ENCODE measurements at places on chromosomes 4 and X. TPM values are rescaled to one million over a fixed set of nuclear protein-coding genes. Genes with fewer than 3 reads are reported as not detected.
A peak's percentile ranks its signal among the peaks of the same experiment; 100 is the strongest.

The TEX11 gene
- not detected for total RNA-seq

The REPS2 gene
- 7.6 TPM for total RNA-seq

The SOX3 gene
- not detected for total RNA-seq

The FOXR2 gene
- not detected for total RNA-seq

The VEGFC gene
- total RNA-seq: 7.5 TPM

The NOX1 gene
- not detected for total RNA-seq

The BEND4 gene
- total RNA-seq: not detected

The CCDC158 gene
- total RNA-seq: 0.11 TPM

The AR gene
- total RNA-seq: 18.4 TPM

The PRMT9 gene
- 5.0 TPM for total RNA-seq

DNA sequence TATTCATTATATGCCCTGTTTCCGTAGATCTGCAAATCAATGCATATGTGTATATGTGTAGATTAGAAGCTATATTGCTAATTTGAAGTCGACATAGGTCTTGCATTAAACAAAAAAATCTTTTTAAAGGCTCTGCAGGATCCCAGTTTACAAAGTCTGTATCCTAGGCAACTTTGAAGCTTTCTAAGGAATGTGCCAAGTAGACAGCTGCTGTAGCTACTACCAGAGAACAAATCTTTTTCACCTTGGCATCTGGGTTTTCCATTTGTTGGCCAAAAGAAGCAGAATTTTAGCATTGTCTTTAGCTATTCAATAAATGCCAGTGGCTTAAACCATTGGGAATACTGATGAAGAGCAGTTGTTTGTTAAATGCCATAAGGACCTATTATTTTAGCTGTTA is 88.0 kb downstream of the NAA11 start:
- no peak for DNase-seq

GRCh38 chrX:129523079-129523911 is at the start of gene SMARCA1:
SMARCA1 (minus strand) TSS chrX:129523490; CDS start chrX:129523370, 120 bp downstream.
- DNase-seq: peak; percentile 48

DNA sequence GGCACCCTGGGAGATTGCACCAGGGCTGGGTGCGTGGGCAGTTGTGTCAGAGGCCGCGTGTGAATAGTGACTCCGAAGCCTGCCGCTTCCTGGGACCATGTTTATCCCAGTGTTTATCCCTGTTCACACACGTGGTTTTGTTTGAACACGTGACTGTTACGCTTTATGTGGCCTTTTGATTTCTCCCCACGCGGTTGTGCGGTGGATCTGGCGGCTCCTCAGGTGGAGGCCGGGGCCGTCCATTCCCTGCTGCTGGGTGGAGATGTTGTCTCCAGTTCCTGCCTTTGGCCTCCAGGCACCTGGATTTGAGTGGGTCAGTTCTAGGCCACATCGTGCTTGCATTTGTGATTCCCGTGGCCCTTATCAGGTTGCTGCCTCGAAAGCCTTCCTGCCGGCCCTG is 35.1 kb downstream of the NELFA start:
- DNase-seq: no peak

GRCh38 chrX:106999002-106999975 is 723 bp downstream of the MORC4 start:
- peak; percentile 40 for DNase-seq

GRCh38 chr4:34845926-34846325 is 1398.4 kb downstream of the ARAP2 start:
- DNase-seq: no peak

GRCh38 chr4:169013396-169013795 is 3.3 kb upstream of the CBR4 start:
- no peak for DNase-seq

GRCh38 chr4:169345316-169345721 is 74.6 kb upstream of the SH3RF1 start:
- DNase-seq: no peak

- DNase-seq: no peak
These were observed 69.5 kb downstream of the AASDH start for GRCh38 chr4:56317749-56318148.

DNA sequence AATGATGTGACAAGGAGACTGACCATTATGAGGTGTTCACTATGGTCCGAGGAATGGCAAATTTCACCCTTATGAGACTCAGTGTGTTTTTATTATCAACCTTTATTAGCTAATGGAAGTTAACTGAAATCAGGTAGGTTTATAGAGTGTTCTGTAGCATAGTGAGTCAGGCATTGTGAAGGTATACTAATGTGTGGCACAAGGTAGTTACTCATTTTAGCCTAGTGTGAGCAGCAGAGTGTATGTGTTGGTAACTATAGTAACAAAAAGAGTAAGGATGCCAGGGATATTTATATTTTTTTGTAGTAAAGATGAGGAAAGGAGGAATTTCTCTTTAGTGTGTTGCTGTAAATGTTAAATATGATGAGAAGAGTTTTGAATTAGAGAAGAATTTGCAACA is 12.0 kb downstream of the PDLIM5 start:
- no peak for DNase-seq

DNA sequence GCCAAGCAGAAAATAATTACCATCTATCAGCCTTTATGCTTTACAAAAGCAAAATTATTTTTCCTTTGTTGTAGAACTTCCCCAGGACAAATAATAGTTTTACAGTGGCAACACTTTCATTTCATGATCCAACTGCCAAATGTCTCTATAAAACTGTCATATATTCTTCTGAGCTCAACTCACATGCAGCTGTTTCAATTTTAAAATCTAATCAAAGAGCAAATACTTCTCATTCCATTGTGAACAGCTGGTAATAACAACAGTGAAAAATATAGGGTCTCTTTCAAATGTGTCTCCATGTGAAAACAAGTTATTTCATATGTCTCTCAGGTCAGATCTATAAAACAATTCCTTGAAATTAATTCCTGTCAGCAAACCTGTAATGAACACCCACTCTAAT is 270.6 kb upstream of the SLC7A11 start:
- DNase-seq: no peak

GRCh38 chrX:106927700-106928099 is 7.5 kb downstream of the CLDN2 start:
- no peak for DNase-seq

DNA sequence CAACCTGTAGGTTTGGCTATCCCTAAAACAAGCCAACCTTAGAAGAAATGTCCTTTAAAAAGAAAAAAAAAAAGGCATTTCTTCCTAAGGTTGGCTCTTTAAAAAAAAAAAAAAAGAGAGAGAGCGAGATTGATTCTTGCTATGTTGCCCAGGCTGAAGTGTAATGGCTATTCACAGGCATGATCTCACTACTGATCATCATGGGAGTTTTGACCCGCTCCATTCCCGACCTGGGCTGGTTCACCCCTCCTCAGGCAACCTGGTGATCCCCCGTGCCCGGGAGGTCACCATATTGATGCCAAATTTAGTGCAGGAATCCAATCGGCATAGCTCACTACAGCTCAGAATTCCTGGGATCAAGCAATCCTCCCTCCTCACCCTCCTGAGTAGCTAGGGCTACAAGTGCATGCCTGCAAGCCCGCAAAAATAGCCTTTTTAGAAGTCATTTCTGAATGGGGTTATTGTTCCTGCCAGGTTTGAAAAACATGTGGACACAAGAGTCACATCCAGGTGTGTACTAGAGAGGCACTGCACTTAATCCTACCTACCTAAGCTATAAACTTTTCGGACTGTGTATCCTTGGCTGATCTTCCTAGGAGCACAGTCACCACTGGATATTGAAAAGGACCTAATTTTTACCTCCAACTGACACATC is 61.4 kb upstream of the ZCCHC13 start:
- no peak for DNase-seq

- no peak for DNase-seq
These were observed 39.6 kb downstream of the TMA16 start for GRCh38 chr4:163534056-163534455.

GRCh38 chr4:2686379-2687265 is 69.5 kb downstream of the TNIP2 start:
- no peak for DNase-seq

GRCh38 chrX:11765449-11765848 is 7.4 kb downstream of the MSL3 start:
- no peak for DNase-seq

GRCh38 chr4:122364700-122365404 is 14.0 kb upstream of the ADAD1 start:
- no peak for DNase-seq

GRCh38 chr4:80125252-80126177 is 52.5 kb upstream of the ANTXR2 start:
- DNase-seq: no peak

GRCh38 chr4:81120055-81120454 is 89.5 kb downstream of the BMP3 start:
- no peak for DNase-seq

GRCh38 chr4:992297-993110 is 700 bp downstream of the SLC26A1 start:
- DNase-seq: no peak

- no peak for DNase-seq
These were observed 91.7 kb downstream of the SMIM20 start for GRCh38 chr4:26005764-26006163.

- no peak for DNase-seq
These were observed 72.2 kb upstream of the KLF3 start for GRCh38 chr4:38591617-38592337.

DNA sequence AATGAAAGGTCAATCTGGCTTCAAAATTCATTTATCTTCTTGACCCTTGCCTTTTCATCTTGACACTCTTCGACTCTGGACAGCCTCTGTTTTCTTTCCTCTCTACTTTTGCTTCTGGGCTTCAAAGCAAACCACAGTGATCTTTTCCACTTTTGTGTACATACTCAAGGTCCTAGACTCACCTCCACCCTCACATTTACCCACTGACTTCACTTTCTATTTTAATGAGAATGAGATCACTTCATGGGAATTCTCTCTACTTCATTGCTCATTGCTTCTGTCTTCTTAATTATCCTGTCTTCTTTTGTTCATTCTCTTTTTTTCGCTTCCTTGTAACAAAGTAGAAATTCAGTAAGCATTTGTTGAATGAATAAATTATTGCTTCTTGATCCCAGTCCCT is 330.1 kb upstream of the HAND2 start:
- DNase-seq: no peak

DNA sequence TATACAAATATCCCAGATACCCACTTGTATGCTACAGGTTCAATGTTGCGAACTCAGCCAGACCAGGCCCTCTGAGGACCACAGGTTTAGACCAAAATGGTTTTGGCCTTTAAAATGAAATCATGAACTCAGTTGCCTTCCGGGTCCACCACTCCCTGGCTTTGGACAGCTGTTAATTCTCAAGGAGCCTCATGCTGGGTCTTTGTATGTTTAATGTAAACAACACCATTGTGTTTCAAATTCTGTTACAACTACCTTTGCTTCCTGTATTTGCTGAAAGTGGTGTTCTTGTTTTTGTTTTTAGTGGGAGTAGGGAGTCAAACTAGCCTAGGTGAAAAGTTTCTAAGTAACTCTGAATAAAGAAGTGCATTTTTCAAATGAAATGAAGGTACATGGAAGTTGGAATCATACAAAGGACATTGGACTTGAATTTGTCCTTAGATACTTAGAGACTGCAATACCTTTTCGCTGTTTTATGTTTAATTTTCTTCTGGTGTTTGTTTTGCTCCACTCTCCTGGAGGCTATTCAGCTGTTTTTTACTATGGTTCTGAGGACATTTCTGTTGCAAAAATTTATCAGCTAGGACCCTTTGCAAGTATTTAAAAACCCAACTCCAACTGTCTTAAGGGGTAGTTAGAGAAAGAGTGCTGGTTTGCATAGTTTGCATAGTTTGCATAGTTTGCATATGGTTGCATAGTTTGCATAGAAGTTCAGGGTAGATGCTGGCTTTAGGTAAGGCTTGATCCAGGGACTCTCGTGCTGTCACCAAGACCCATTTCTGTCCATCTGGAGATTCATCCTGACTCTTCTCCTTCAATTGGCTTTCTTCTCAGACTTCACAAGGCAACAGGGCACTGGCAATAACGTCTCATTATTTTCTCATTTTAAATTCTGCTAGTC is 70.1 kb downstream of the MID1IP1 start:
- DNase-seq: no peak

DNA sequence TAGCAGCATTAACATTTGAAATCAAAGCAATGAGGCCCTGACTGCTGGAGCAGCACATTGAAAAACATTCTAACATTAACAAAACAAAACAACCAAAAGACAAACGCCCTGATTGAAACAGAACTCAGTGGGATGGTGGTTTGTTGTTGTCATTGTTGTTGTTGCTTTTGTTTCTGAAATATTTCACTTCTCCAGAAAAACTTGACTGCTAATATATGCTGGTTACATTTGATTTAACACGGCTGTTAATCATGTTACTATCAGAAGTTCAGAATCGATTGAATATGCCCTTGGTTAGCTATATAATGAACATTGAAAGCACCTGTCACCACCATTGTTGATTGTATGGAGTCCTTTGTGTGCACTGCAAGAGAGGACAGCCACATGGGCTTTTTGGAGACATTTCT is 790.4 kb upstream of the GALNTL6 start:
- no peak for DNase-seq

DNA sequence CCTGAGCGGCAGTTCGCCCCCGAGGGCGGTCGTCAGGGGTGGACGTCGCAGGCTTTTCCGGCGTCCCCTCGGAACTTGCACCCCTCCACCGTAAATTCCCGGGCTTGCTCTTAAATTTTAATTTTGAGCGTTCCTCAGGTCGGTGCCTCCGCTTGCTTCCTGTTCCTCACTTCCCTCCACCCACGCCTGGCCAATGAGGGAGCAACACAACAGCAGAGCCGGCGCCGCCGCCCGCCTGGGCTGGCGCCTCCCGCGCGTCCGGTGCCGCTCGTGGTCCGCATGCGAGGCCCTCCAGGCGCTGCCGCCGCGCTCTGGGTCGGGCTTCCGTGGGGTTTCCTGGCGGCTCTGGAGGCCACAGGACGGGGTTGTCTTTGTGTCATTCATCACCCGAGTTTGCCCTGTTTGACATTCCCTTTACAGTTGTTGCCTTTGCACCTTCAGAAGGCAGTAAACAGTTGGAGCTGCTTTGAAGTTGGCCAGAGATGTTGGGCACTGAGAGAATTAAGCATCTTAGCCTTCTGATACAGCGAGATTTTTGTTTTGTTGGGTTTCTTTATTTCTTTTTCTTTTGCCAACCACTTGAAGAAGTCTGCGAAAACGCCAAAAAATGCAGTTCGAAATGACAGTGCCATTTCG is 692 bp downstream of the SPCS3 start:
- peak; percentile 91 for DNase-seq

GRCh38 chr4:102826890-102827673 is at the start of gene UBE2D3:
UBE2D3 (minus strand) TSS chr4:102827551; CDS start chr4:102826508, 1,043 bp downstream.
- peak; percentile 94 for DNase-seq

DNA sequence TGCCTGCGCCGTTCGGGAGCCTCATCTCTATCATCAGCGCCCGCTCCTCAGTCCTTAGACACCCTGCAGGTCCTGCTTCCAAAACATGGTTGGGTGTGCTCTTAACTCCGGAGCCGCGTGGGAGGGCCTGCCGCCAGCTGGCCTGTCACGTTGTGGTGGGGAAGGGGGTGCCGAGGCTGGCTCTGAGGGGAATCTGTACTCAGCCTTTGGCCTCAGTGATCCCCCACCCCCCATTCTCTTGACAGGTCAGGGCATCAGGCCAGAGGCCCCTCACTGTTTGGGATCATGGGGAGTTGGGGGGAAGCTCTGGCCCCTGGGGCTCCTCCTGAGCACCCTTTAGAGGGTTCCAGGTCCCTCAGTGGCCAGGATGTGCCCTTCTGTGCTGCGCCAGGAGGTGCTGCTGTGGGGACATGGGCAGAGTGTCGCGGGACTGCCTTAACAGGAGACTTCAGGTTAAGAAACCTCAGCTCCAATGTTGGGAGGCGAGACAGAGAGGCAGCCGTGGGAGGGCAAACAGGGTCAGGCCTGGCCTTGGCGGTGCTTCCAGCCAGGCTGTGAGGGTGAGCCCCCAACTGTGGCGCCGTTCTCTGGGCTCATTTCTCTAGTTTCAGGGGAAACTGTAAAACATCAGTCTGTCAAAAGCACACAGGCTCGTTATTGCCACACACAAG is 33.5 kb downstream of the TRMT44 start:
- no peak for DNase-seq

Data from left ventricle myocardium inferior (tissue), 1 donor.